ENCODE measurements at places on chromosomes 4 and X.

- DNase-seq: no peak
Measured at GRCh38 chr4:143405075-143405730, 68.5 kb downstream of the GAB1 start.

DNA sequence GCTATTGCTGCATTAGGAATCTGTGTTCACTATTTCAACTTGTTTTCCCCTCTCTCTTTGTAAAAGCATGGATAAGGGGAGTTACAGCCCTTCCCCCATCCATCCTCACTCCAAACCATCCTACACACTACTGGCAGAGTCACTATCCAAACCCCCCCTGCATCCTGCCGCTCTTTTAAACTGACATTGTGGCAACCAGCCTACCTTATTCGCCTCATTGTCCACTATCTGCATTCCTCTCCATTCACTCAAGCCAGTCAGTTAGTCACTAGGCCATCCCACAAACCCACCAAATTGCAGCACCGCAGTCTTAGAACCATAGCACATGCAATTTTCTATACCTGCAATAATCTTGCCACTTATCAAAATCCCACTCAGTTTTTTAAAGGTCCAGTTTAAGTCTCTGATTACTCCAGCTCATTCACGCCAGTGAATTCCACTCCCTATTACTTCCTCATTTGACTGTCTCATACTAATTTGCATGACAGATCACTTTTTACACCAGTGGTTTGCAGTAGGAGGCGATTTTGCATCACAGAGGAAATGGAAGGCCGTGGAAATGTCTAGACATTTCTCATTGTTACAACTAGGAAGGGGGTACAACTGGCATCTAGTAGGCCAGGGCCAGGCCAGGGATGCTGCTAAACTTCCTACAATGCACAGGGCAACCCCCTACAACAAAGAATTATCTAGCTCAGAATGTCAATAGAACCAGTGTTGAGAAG, 181.8 kb downstream of the HS6ST2 start:
- DNase-seq: no peak

DNA sequence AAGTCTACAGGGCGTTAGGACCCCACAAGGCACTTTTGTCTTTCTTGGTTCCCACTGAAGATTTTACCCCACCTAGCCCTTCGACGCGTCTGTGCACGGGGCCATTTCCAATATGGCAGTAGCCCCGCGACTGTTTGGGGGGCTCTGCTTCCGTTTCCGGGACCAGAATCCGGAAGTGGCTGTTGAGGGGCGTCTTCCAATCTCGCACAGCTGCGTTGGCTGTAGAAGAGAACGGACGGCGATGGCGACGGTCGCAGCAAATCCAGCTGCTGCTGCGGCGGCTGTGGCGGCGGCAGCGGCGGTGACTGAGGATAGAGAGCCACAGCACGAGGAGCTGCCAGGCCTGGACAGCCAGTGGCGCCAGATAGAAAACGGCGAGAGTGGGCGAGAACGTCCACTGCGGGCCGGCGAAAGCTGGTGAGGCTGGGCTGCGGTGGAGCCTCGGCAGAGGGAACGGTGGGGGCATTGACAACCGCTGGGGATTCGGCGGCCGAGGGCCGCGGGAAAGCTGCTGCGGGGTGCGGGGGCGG, at the start of gene USP11:
TSS of gene USP11 (plus strand) at position 207 of the 530 bp plus-strand sequence. CDS start at position 242, 35 bp downstream.
- no peak for DNase-seq

GRCh38 chr4:47010347-47010911, 17.0 kb upstream of the GABRA4 start:
- DNase-seq: no peak

GRCh38 chr4:1512051-1512737, 106.0 kb upstream of the NKX1-1 start:
- DNase-seq: no peak

- DNase-seq: no peak
Measured at GRCh38 chr4:19677211-19677610, 574.5 kb upstream of the SLIT2 start.

GRCh38 chr4:7434766-7435150, at the start of gene PSAPL1:
Gene PSAPL1, minus strand, starts transcription at chr4:7434930. Its CDS starts 51 bp downstream, at chr4:7434879.
- DNase-seq: no peak

DNA sequence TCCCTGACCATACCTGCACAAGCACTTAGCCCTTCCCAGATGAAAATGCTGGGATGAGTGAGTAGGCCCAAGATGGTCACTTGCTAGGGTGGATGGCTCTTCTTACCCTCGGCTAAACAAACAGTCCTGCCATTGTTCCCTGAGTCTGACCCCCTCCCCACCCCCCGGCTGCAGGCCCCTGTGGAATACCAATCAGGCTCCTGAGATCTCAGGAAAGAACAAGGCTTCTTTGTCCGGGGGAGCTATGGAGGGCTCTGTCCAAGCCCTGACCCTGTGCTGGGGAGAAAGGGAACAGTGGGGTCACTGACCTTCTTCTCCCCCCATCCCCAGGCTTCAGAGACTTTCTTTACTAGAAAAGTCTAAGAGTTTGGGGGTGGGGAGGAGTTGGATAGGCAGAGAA, 6.0 kb downstream of the PLP1 start:
- no peak for DNase-seq

GRCh38 chr4:67576059-67576466, 17.5 kb downstream of the STAP1 start:
- no peak for DNase-seq
